ENCODE measurements at places on chromosomes 7 and 10. TPM values are rescaled to one million over a fixed set of nuclear protein-coding genes. Genes with fewer than 3 reads are reported as not detected.

- H3K27ac ChIP-seq: no peak overlapping the region
- no peaks in the 10 kb centered on the region for H3K27me3 ChIP-seq
- H3K4me3 ChIP-seq: no peak overlapping the region
- H3K36me3 ChIP-seq: peaks cover 12% of the 10 kb centered on the region
- H3K4me1 ChIP-seq: no peaks in the 10 kb centered on the region
Observed at GRCh38 chr7:4204513-4205165, 477.5 kb upstream of the FOXK1 start.

DNA sequence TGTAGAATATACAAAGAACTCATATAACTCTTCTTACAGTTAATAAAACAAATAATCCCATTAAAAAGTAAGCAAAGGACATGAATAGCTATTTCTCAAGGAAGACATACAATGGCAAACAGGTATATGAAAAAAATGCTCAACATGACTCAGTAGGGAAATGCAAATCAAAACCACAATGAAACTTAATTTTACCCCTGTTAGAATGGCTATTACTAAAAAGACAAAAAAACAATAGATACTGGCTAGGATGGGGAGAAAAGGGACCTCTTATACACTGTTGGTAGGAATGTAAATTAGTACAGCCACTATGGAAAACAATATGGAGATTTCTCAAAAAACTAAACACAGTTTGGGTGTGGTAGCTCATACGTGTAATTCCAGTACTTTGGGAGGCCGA is 37.8 kb downstream of the HERPUD2 start:
- DNase-seq: no peak
- no peak overlapping the region for H3K4me3 ChIP-seq
- no peaks in the 10 kb centered on the region for H3K36me3 ChIP-seq
- H3K27me3 ChIP-seq: no peaks in the 10 kb centered on the region
- H3K4me1 ChIP-seq: no peaks in the 10 kb centered on the region
- H3K27ac ChIP-seq: no peak overlapping the region

DNA sequence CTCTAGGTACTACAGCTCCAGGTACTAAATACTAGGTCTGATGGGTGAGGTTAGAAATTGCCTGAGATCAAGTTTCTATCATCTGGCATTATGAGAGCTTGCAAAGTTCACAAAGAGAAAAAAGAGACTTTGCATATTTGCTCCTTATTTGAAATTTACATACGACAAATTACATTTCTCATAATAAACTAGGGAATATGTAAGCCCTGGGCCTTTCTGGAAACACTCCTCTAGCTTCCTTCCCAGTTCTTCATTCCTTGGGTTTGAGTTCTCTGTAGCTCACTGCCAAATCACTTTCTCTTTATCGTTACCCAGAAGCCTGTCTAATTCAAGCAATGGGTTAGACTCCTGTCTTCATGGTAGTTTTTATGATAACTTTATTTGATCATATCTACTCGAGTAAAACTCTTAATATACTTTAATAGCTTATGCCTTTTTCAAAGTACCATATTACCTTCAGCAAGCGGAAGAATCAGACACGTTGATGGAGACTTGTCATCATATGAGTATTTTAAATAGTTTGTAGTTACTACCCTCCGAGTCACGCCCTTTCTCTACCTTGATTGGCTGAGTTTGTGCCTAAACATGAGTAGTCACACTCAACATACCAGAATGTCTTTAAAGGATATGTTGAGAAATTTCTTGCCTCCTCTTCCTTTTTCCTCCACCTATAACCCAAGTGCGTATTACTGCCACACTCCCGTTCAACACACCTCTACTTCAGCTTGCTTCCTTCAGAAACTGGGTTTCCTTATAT is 150.5 kb downstream of the DKK1 start:
- no peaks in the 10 kb centered on the region for H3K27me3 ChIP-seq
- H3K27ac ChIP-seq: no peak overlapping the region
- no peak for DNase-seq

DNA sequence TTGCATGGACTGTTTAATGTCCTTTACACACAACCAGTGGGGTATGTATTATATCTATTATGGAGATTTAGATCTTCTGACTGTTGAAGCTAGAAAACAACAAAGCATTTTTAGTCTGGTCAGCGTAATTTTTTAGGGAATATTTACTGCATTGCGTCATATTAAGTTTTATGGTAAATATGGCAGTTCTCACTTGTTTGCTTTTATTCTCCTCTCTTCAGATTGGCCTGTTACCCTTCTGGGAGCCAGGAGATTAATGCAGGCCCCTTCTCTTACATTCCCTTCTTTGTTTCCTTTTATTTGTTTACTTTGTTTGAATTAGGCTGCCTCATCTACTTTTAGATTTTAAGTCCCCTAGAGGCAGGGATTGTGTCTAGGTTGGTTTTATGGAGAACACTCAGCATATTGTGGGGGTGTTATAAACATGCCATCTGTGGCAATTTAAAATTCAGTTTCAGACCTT is 13.8 kb downstream of the UBE2D1 start:
- no peak overlapping the region for H3K4me3 ChIP-seq
- peaks cover 10% of the 10 kb centered on the region for H3K4me1 ChIP-seq
- no peak overlapping the region for H3K27ac ChIP-seq
- H3K27me3 ChIP-seq: no peaks in the 10 kb centered on the region

GRCh38 chr7:54596747-54597146 is 54.6 kb downstream of the VSTM2A start:
- no peak overlapping the region for H3K4me3 ChIP-seq
- no peak overlapping the region for H3K27ac ChIP-seq
- H3K27me3 ChIP-seq: no peaks in the 10 kb centered on the region
- H3K36me3 ChIP-seq: no peaks in the 10 kb centered on the region
- no peaks in the 10 kb centered on the region for H3K4me1 ChIP-seq
- no peak for DNase-seq

GRCh38 chr7:124426621-124427020 is 339.0 kb downstream of the GPR37 start:
- no peak overlapping the region for H3K4me3 ChIP-seq
- no peak for DNase-seq
- H3K27me3 ChIP-seq: no peaks in the 10 kb centered on the region
- H3K27ac ChIP-seq: no peak overlapping the region
- no peaks in the 10 kb centered on the region for H3K4me1 ChIP-seq

DNA sequence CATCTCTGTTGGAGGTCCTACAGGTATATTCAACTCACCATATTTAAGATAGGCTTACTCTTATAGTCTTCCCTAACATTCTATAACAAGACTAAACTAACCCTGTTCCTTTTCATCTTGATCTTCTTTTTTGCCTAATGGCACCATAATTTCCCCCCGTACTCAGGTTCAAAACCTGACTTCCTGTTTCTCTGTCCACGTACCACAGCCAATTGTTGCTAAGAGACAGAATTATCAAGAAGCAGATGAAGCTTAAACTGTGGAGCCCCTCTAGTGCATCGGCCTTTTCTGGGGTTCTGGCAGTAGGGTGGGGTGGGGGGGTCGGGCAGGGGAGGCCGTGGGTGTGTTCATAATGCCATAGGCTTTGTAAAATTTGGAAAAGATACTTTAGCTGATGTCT is 109.2 kb downstream of the EVX1 start:
- no peak overlapping the region for H3K27ac ChIP-seq
- no peaks in the 10 kb centered on the region for H3K27me3 ChIP-seq
- no peaks in the 10 kb centered on the region for H3K36me3 ChIP-seq

GRCh38 chr7:6307762-6308161 is 35.3 kb upstream of the CYTH3 start:
- H3K36me3 ChIP-seq: no peaks in the 10 kb centered on the region
- no peak overlapping the region for H3K4me3 ChIP-seq
- no peak for DNase-seq
- no peak overlapping the region for H3K27ac ChIP-seq
- H3K27me3 ChIP-seq: no peaks in the 10 kb centered on the region

DNA sequence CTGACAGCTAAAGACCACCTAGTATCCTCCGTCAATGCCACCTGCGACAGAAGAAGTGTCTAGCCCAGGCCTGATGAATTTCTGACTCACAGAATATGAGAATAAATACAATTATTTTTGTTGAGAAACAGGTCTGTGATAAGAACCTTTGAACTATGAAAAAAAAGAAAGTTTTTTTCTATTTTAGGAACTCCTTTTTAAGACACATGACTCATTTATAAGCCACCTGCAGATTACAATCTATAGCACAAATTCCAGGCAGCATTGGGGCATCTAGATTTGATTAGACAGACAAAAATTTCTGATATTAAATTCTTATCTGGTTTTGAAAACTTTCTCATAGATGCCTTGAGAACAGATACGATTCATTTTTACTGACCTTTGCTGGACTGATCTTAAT is 256.7 kb upstream of the LYZL1 start:
- H3K27ac ChIP-seq: no peak overlapping the region
- no peak overlapping the region for H3K4me3 ChIP-seq
- no peaks in the 10 kb centered on the region for H3K36me3 ChIP-seq
- H3K27me3 ChIP-seq: no peaks in the 10 kb centered on the region
- no peaks in the 10 kb centered on the region for H3K4me1 ChIP-seq
- DNase-seq: no peak

DNA sequence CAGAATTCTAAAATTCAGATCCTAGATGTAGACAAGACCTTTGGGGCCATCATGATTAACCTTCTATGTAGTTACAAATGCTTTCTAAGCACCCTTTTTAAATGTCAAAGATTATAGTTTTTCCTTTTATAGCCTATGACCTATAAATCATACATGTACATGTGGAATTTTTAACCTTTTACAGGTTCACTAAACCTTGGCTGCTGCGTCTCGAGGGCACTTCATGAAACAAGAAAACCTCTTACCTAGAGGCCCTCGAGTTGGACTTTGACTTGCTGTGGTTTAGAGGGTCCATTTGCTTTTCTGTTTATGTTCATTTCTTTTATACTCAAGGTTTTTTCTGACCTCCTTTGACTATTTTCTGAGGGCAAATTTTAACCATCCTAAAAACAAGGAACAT is 302.2 kb downstream of the CSTF2T start:
- H3K4me3 ChIP-seq: no peak overlapping the region
- peaks cover 64% of the 10 kb centered on the region for H3K4me1 ChIP-seq
- no peak for DNase-seq
- peak overlapping the region; percentile 59 for H3K27ac ChIP-seq

ANKRD30A gene
- total RNA-seq: not detected

DNA sequence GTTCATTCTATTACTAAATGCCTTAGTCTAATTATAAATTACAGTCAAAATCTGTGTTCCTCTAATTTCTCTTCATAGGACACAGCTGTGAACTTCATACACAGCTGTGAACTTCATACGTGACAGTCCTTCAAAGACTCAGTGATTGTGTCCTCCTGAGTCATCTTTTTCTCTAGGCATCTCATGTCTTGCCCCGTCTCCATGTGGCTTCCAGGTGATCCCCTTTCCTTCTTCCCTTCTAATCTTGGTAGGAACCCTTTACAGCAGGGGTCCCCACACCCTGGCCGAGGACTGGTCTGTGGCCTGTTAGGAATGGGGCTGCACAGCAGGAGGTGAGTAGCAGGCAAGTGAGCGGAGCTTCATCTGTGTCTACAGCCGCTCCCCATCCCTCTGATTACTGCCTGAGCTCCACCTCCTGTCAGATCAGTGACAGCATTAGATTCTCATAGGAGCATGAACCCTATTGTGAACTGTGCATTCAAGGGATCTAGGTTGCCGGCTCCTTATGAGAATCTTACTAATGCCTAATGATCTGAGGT is 14.0 kb upstream of the EIF5AL1 start:
- H3K4me1 ChIP-seq: no peaks in the 10 kb centered on the region
- H3K4me3 ChIP-seq: no peak overlapping the region
- no peak for DNase-seq
- H3K27me3 ChIP-seq: no peaks in the 10 kb centered on the region
- no peak overlapping the region for H3K27ac ChIP-seq

GRCh38 chr10:62450912-62451610 is 76.9 kb downstream of the ZNF365 start:
- H3K4me1 ChIP-seq: no peaks in the 10 kb centered on the region
- H3K36me3 ChIP-seq: no peaks in the 10 kb centered on the region
- no peak for DNase-seq
- no peak overlapping the region for H3K4me3 ChIP-seq

BBS9 gene
- total RNA-seq: 23.0 TPM

DNA sequence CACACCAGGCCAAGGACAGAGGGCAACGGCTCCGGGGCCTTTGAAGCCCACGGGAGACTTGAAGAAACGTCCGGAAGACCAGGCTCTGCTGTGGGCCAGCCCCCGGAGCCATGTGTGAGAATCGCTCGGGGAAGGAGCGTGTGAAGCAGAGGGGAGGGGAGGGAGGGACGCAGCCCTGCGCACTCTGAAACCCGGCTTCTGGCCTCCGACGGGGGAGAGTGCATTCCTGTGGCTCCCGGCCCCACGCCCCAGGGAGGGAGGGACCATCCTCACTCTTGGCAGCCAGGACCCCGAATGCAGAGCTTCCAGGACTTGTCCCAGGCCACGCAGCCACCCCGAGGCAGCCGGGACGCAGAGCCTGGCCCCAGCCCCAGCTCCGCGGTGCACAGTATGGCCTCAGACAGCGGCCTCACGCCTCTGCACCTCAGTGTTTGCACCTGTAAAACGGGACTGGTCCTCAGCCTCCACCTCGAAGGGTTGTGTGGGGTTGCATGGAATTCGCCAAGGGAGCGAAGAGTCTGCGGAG is 67.4 kb downstream of the PDGFA start:
- peak overlapping the region; percentile 37 for H3K4me3 ChIP-seq
- no peak for DNase-seq
- peaks cover 4% of the 10 kb centered on the region for H3K27me3 ChIP-seq
- no peak overlapping the region for H3K27ac ChIP-seq

DNA sequence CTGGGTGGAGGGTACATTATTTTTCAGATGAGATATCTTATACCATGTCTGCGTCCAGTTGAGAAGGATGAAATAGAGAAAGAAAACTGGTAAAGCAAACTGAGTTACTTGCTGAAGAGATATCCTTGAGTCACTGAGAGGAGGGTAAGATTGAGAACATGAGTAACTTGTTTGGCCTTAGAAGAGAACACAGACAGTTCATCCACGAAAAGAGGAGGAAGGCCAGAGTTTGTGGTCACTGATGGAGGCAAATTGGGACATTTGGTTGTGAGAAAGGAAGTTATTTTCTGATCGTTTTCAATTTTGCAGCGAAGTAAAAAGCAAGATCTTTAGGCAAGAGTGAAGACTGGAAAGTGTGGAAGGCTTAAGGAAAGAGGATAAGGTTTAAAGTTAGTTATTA is 15.6 kb downstream of the MBL2 start:
- no peaks in the 10 kb centered on the region for H3K36me3 ChIP-seq
- no peaks in the 10 kb centered on the region for H3K4me1 ChIP-seq
- H3K27me3 ChIP-seq: no peaks in the 10 kb centered on the region
- DNase-seq: no peak
- H3K4me3 ChIP-seq: no peak overlapping the region

GRCh38 chr10:43199088-43199683 is 60.9 kb downstream of the CSGALNACT2 start:
- no peaks in the 10 kb centered on the region for H3K36me3 ChIP-seq
- no peak overlapping the region for H3K27ac ChIP-seq
- H3K4me3 ChIP-seq: no peak overlapping the region
- DNase-seq: no peak
- H3K4me1 ChIP-seq: no peaks in the 10 kb centered on the region

GPR158 gene
- total RNA-seq: not detected

GRCh38 chr10:86547296-86547695 is 25.7 kb upstream of the WAPL start:
- H3K27me3 ChIP-seq: no peaks in the 10 kb centered on the region

TMEM184A gene
- 1.5 TPM for total RNA-seq

NXPH1 gene
- not detected for total RNA-seq

GRCh38 chr10:105042906-105043552 is 401.9 kb downstream of the SORCS3 start:
- H3K27ac ChIP-seq: no peak overlapping the region
- H3K4me3 ChIP-seq: no peak overlapping the region
- no peak for DNase-seq

GRCh38 chr7:47132471-47132870 is 449.4 kb downstream of the TNS3 start:
- no peak overlapping the region for H3K4me3 ChIP-seq
- H3K4me1 ChIP-seq: no peaks in the 10 kb centered on the region
